Pericardium fibroblast (primary cell): ENCODE measurements at places on chromosomes 4 and X. TPM values are rescaled to one million over a fixed set of nuclear protein-coding genes. Genes with fewer than 3 reads are reported as not detected.

ZNF630 gene
- total RNA-seq, result 0.26 and 0.58 TPM in 2 replicates

TIGD4 gene
- 0.12 TPM in 1 of 2 replicates, not detected in the other for total RNA-seq

MAGEB5 gene
- total RNA-seq, result not detected in 2 replicates

RXFP1 gene
- 0.12 and 0.17 TPM in 2 replicates for total RNA-seq

NUP62CL gene
- total RNA-seq, result not detected in 2 replicates

EXOC1L gene
- not detected in 2 replicates for total RNA-seq

SPANXA2 gene
- total RNA-seq, result not detected in 2 replicates

ZMAT1 gene
- total RNA-seq, result not detected in 2 replicates
